ENCODE measurements at places on chromosomes 12 and 14. TPM values are rescaled to one million over a fixed set of nuclear protein-coding genes. Genes with fewer than 3 reads are reported as not detected.

CYP46A1 gene
- total RNA-seq = 1.4 TPM

STK38L gene
- 50.2 TPM for total RNA-seq

LRP6 gene
- total RNA-seq = 21.5 TPM

TSPAN31 gene
- 116 TPM for total RNA-seq

RNASE9 gene
- total RNA-seq = not detected

NXPH4 gene
- not detected for total RNA-seq

NPFF gene
- not detected for total RNA-seq

DAO gene
- not detected for total RNA-seq

CCND2 gene
- total RNA-seq = 52.2 TPM

SLC22A17 gene
- 3.3 TPM for total RNA-seq

CPNE6 gene
- not detected for total RNA-seq

Measured in subcutaneous adipose tissue (tissue), 4 donors.